ENCODE measurements at places on chromosomes 16 and 17.
A peak's percentile ranks its signal among the peaks of the same experiment; 100 is the strongest.

DNA sequence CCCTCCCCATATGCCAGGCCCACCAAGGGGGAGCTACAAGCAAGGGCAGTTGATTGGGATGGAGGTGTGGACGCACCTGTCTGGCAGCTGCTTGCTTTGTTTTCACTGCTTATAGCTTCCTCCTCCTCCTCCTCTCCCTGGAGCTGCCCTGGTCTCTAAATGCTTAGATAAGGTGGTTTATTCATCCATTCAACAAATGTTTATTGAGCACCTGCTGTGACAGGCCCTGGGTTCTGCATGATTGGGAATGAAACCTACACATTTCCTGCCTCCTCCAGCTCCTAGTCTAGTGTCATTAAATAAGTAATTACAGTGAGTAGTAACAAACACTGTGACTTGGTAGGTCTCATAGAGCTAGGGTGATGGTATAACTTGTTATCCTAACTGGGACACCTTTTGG is 17.4 kb upstream of the MAP3K14 start:
- DNase-seq, result no peak

GRCh38 chr17:7650509-7651096 is at the start of gene ATP1B2:
Gene ATP1B2 (plus strand): TSS chr17:7650926. CDS start chr17:7651519, 593 bp downstream.
- peak; percentile 73 for DNase-seq

DNA sequence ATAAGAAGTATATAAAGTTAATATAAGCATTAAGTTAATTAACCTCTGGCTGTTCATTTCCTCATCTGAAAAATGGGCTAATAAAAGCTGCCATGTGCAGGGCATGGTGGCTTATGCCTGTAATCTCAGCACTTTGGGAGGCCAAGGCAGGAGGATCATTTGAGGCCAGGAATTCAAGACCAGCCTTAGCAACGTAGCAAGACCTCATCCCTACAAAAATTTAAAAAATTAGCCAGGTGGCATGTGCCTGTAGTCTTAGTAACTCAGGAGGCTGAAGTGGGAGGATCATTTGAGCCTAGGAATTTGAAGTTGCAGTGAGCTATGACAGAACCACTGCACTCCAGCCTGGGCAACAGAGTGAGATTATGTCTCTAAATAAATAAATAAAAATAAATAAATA is 40.6 kb upstream of the MMD start:
- DNase-seq, result no peak

DNA sequence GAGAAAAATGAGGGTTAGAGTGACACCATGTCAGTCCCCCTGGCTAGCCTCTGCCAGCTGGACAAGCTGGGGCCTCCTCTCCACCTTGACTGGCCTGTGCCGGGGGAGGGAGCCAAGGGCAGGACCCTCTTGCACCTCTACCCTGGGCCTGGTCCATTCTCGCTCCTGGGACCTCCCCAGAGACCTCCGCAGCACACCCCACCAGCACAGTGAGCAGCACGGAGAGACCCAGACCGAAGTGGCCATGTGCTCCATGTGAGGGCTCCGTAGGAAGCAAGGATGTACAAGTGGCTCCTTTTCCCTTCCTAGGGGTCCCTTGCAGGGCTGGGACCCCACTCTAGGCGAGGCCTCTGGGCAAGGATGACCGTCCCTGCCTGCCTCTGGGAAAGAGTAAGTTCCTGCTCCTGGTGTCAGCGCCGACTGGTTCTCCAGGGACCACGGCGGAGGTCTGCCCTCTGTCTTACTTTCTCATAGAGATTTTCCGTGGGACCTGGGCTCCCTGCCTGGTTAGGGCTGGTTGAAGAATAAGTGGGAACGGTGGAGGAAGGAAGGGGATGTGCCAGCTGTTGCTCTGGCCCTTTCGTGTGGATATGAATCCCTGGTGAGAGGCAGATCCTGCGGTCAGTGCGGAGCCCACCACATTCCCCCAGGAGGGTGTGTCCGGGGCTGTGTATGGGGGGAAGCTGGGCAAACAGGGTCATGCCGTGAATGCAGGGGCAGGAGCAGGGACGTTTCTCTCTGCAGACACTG is 124.2 kb downstream of the METRNL start:
- no peak for DNase-seq

- DNase-seq, result no peak
Measured at GRCh38 chr17:16371742-16372141, 9.1 kb upstream of the UBB start.

DNA sequence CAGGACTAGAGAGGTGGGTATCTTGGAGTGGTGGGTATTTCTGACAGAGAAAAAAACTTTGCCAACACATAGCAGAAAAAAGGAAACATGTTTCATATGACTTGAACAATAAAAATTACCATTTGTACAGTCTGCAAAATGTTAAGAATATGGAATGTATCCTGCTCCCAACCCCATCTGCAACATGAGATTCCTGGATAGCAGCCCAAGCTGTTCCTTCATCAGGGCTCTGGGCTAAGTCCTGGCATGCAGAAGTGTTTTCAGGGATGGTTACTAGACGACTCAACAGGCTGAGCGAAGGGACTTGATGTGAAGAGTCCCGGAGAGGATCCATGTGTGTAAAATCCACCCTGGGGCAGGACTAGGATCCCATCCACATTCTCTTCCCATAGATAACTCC is 121.0 kb upstream of the IRX3 start:
- DNase-seq, result no peak

DNA sequence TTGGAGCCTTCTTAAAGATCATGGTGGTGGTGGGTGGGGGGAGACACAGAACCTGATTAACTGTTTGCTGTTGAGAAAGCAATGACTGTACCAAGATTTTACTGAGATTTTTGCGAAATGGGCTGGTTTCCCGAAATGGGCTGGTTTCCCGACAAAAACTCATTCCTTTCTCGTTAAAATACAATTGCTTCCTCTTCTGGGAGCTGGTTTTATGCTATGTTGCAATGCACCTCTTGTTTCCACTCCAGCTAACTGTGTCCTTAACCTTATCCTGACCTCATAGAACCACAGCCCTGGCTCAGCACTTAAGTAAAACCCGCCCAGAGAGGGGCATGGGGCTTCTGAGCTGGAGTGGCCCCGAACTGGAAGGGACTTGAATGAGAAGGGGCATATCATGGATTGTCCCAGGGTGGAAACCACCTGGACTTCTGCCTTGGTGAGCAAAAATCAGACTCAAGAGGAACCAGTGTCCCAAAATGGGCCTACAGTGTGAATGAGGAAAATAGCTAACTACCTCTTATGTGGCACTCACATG is 20.9 kb downstream of the FAM20A start:
- no peak for DNase-seq

DNA sequence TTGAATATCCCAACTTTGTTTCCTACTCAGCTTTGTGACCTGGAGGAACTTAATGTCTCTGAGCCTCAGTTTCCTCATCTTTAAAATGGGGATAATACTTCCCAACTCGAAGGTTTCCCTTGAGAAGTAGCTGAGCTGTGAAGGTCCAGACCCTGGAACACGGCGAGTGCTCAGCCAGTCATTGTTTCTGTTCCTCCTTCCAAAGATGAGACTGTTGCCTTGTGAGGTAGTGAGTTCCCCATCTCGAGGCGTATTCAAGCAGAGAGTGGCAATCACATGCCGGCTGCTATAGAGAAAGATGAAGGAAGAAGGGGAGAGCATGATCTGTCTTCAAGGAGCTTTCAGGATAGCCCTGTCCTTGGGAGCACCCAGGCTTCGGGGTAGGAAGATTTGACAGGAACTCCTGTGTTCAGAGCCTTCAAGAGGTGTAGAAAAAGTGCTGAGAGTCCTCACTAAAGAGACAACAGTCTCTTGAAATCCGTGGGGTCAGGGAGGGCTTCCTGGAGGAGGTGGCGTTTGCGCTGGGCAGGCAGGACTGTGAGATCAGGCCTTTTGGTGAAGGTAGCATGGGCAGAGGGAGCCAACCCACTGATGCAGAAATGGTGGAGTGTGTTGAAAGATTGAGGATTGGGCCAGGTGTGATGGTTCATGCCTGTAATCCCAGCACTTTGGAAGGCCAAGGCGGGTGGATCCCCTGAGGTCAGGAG is 27.2 kb downstream of the SPNS2 start:
- DNase-seq, result no peak
